Omental fat pad (tissue), 4 donors: ENCODE measurements at places on chromosomes 12 and 14.

GRCh38 chr12:69553628-69554248 is 31.5 kb upstream of the CCT2 start:
- no peak for DNase-seq

- no peak for DNase-seq
Observed at GRCh38 chr12:84954415-84954814, 41.8 kb upstream of the SLC6A15 start.

- no peak for DNase-seq
Observed at GRCh38 chr14:53715193-53715721, 241.4 kb downstream of the BMP4 start.

DNA sequence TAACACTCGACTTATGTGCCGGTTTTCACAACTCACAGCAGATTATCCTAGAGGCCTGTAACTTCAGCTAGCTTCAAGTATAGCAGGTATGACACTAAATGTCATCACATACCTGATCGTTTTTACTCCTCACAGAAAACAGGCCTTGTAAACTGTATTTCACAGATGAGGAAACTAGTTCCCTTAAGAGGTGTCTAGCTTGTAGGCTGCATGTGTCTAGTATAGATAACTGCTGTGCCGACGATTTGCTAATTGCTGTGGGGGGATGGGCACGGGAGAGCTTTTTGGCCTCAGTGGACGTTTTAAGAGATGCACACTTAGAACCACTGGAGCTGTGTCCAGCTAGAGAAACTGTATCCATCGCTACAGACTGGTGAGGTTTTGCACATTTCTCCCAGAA is 78.8 kb downstream of the PAPOLA start:
- DNase-seq, result no peak

DNA sequence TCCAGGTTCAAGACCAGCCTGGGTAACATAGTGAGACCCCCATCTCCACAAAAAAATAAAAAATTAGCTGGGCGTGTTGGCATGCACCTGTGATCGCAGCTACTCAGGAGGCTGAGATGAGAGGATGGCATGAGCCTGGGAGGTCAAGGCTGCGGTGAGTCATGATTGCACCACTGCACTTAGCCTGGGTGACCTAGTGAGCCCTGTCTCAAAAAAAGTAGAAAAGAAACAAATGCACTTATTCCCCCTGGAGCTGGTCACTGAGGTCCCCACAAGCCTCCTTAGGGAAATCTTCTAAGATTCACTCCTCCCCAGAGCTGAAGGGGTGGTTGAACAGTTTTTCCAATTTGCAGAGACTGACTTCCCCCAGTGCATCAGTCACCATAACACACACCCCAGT is 1.6 kb downstream of the CD9 start:
- DNase-seq, result no peak

GRCh38 chr14:68949601-68949965 is 29.5 kb downstream of the ACTN1 start:
- DNase-seq, result no peak

DNA sequence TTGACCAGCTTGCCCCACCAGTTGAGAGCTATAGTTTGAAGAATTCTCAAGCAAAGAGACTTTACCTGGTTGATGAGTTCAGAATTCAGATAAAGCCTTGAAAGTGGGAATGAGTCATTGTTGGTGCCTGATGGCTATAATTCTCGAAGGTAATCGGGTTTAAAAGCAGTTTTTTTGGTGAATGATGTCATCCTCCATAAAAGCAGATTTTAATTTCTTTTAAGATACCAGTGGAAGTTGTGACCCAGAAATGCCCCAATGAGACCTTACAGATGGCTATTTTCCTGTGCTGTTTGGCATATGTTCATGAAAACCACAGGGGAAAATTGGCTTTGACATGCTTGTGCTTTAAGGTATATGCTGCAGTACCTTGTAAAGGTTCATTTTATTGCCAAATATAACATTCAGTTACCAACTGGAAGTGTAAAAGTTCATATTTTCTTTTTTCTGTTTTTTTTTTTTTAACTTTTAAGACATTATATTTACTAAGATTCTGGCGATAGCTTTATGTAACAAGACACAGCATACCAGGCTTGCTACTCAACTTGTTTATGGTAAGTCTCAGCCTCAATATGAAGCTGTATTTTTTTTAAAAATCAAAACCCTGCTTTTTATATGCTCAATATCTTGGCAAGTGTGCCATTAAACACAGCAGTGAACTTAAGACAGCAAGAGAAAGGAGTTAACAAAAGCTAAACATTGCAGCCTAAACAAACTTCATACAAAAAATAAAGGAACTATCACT is 119.3 kb downstream of the LMNTD1 start:
- no peak for DNase-seq

GRCh38 chr14:21749306-21749868 is 75.8 kb upstream of the OR4E1 start:
- no peak for DNase-seq

DNA sequence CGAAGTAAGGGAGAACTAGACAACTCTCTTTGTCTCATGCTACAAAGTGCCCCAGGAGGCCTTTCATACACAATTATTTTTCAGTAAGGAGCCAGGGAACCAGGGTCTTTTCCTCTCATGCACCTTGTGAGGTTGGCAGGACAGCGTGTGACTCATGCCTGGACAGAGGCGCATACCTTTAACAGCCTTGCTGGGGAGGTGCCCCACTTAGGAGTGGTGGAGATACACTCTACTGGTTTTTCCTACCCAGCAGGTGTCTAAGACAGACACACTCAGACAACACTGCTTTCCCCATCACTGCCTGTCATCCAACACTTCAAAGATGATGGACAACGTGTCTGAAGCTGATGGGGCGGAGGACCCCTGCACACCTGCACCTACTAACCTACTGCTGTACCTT is 49.1 kb downstream of the B4GALNT3 start:
- DNase-seq, result no peak

DNA sequence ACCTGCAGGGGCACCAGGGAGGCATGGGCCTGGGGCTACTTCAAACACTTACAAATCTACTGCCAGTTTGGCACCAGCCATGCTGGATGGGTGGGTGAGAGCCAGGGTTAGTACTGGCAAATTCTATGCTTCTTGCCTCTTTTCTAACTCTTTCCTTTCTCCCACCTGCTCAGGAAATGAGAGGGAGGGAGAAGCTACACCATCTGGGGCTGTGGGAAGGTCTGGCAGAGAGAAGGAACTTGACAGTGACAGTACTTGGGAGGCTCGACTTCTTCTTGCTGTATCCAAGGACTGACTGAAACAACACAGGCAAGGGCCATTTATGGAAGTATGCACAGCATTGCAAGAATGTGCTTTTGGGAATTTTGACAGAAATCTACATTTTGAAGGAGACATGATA is 149.6 kb upstream of the DYRK2 start:
- no peak for DNase-seq

GRCh38 chr12:122867691-122868461 is 28.0 kb downstream of the VPS37B start:
- no peak for DNase-seq

DNA sequence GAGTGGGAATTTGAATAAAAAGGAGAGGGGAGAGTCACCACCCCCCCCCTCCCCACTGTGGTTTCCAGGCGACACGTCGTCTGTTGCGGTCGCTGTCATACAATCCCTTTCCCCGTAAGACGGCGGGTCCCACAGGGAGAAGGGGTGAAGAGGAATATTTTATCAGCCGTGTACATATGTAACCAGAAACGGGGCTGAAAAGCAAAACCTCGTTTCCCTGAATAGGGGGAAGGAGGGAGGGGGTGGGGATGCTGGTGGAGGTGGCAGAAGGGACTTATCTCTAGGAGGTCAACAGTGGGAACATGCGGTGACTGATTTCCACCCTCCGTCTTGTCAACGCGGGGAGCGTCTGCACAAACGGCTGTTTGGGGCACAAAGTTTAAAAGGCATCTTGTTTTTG is 171.4 kb downstream of the RBM19 start:
- DNase-seq, result no peak

DNA sequence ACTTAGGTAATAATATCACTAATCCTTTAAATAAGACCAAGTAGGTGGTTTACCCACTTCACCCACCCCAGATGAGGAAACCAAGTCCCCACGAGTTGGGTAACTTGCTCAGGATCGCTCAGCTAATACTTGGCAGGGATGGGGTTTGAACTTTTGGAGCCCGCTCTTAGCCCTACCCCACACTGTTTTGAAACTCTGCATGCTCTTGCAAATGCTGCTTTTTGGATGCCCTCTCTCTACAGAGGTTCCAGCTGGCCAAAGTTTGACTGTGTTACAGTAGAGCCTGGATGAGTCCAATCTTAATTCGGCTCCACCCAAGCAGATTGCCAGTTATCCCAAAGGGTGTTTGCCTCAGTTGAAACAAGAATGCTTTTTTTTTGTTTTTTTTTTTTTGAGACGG is 6.8 kb downstream of the PLEKHG3 start:
- DNase-seq, result no peak

DNA sequence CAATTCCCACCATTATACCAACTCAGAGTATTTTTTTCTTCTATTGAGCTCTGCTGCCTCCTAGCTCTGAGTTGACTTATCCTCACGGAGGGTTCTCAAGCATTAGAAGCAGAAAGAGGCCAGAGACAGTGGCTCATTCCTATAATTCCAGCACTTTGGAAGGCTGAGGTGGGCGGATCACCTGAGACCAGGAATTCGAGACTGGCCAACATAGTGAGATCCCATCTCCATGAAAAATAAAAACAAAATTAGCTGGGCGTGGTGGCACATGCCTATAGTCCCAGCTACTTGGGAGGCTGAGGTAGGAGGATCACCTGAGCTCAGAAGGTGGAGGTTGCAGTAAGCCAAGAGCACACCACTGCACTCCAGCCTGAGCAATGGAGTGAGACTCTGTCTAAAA is 21.0 kb downstream of the HPD start:
- no peak for DNase-seq

GRCh38 chr14:94320243-94320642 is 2.9 kb downstream of the SERPINA6 start:
- no peak for DNase-seq

GRCh38 chr12:13230500-13230899 is 34.0 kb downstream of the EMP1 start:
- no peak for DNase-seq

GRCh38 chr12:42689699-42690098 is 100.2 kb upstream of the PRICKLE1 start:
- DNase-seq, result no peak

- DNase-seq, result no peak
Observed at GRCh38 chr12:58965568-58965967, 45.3 kb upstream of the LRIG3 start.

- DNase-seq, result no peak
Observed at GRCh38 chr12:32178341-32179010, 71.8 kb downstream of the BICD1 start.

GRCh38 chr12:125283521-125283920 is 218.3 kb downstream of the AACS start:
- no peak for DNase-seq

- DNase-seq, result no peak
Observed at GRCh38 chr12:131218923-131219669, 265.4 kb downstream of the ADGRD1 start.
